Fibroblast of villous mesenchyme (primary cell): ENCODE measurements at places on chromosomes 13 and 19.
A peak's percentile ranks its signal among the peaks of the same experiment; 100 is the strongest.

DNA sequence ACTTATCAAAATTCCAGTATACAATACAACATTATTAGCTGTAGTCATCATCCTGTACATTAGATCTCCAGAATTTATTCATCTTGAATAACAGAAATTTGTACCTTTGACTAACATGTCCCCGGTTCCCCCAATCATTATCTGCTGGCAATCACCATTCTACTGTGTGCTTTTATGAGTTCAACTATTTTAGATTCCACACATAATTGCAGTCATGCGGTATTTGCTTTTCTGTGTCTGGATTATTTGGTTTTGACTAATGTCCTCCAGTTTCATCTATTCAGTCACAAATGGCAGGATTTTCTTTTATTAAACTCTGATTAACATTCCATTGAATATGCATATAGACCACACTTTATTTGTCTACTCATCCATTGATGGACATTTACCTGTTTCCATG is 530.7 kb upstream of the SLITRK1 start:
- no peak for DNase-seq

DNA sequence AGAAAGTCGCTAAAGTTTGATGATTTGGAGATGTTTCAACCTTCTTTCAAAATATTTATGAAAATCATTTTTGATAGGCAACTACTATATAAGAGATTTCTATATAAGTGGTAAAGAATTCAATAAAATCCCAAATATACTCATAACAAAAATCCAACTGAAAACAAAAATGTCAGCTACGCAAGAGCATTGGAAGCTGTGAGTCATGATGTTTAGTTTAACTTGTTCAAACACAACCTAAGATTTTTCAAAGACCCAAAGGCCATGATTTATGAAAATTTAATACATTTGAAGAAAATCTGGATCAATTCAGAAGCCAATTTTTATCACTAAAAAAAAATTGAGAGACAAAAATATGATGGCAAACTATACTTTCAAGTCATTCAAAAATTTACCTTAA is 226.6 kb downstream of the MZT1 start:
- no peak for DNase-seq

- peak; percentile 30 for DNase-seq
Observed at GRCh38 chr19:14413693-14414181, 5.4 kb downstream of the DDX39A start.

- no peak for DNase-seq
Observed at GRCh38 chr19:6260912-6261650, 18.7 kb downstream of the MLLT1 start.

- no peak for DNase-seq
Observed at GRCh38 chr19:30118221-30118620, 176.2 kb downstream of the URI1 start.

DNA sequence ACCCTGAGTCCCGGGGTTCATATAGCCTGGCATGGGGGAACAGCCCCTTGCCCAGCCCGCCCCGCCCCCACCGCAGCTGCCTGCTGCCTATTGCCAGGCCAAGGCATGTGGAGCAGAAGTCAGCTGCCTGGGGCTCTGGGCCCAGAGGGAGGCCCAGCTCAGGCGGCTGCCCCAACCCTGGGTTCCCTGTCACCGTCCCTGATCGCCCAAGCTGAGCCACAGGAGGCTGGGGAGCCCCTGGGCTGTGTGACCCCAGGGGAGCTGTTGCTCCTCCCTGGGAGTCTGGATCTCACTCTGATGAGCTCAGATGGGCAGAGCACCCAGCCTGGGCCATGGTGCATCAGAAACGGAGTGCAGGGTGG is 1.4 kb downstream of the PLIN4 start:
- DNase-seq = no peak

GRCh38 chr19:1028062-1028926 is 1.9 kb downstream of the CNN2 start:
- peak; percentile 98 for DNase-seq

DNA sequence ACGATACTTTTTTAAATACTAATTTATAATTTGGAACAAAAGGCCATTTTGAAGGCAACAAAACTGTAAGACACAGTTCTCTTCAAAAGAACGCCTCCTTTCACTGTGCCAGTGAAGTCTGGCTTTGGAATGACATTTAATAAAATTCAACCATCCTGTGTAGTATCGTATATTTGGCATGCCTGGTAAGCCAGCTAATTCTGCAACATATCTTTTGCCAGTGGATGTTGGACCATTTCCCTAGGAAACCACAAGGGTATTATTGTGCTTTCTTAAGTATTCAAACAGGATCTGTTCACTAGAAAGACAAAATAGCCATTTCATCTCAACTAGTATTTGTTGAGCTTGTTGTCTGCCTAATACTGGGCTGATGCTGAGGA is 111.6 kb downstream of the RGCC start:
- peak; percentile 59 for DNase-seq

- DNase-seq = peak; percentile 85
Observed at GRCh38 chr13:107351305-107351704, 783.4 kb upstream of the ARGLU1 start.

- DNase-seq = no peak
Observed at GRCh38 chr13:83929157-83929556, 46.9 kb upstream of the SLITRK1 start.

DNA sequence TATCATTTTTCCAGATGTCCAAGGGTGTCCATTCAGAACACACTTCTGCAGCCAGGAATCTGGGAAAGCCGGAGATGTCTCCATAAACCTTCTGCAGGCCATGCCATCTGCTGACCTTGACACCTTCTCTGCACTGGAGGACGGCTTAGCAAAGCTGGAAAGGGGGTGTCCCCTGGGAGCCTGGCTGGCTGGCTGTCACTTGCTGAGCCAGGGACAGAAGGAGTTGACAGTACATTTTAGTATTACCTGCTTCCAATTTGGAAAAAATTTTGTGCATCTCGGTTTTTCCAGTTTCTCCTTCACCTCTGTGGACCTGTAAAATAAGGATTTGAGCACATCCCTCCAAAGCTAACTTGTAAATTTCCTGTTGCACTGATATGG is 8.1 kb upstream of the CHST8 start:
- DNase-seq = no peak

DNA sequence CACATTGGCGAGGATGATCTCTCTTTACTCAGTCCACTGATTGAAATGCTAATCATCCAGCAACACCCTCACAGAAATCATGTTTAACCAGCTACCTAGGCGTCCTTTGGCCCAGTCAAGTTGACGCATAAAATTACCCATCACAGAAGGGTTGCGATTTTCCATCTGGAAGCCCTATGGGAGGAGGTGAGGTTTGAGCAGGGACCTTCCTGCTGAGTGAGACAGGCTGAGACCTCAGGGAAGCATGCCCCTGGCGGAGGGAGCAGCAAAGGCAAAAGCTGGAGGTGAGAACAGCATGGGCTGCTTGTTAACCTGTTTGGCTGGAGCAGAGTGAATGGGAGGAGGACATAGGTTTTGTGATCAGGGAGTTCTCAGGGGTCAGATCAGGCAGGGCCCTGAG is 7.3 kb downstream of the TTC9B start:
- DNase-seq = no peak

GRCh38 chr13:107860284-107860683 is 355.1 kb downstream of the LIG4 start:
- no peak for DNase-seq

GRCh38 chr13:108594153-108594552 is 35.3 kb upstream of the MYO16 start:
- DNase-seq = no peak

DNA sequence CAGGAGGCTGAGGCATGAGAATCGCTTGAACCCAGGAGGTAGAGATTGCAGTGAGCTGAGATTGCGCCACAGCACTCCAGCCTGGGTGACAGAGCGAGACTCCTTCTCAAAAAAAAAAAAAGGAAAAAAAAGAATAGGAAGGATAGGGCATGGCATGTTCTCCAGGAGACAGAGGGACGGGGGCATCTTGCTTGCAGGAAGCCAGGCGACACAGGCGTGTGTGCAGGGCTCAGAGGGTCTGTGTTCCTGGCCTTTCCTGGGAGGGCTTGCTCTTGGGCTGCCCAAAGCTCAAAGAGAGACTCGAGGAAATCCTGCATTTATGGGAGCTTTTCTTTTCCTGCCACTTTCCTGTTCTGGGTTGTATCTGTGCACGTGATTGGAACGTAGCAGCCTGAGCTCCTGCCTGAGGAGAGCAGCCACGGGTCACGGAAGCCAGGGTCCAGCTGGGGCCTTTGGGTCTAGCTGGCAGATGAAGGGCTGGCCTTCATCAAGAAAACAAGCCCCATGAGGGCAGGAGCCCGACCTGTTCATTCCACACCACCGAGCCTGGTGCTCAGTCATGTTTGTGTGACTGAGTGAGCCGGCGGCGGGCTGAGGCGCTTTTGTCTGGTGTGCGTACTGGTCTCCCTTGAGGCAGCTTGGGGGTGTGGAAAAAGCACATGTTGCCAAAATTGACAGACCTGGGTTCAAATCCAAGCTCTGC is 44.5 kb downstream of the CAPN12 start:
- DNase-seq = no peak

GRCh38 chr19:30069535-30070197 is 127.6 kb downstream of the URI1 start:
- DNase-seq = no peak

DNA sequence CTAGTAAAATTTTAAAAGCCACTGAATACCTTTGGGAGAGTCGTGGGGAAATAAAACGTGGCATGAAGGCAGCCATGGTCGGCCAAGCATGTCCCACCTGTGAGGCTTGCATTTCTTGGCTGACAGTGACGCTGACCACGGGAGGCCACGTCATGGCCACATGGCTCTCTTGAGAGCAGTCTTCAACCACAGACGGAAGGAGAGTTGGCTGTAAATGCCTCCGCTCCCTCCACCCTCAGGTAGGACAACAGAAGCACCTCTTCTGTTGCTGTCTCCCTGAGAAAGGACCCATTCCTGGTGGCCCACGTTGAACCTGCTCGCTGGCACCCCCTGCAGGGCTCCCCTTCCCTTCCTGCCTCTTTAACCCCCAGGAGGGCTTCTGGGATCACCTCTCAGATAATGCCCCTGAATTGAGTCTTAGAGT is 10.6 kb upstream of the LRRC25 start:
- no peak for DNase-seq

DNA sequence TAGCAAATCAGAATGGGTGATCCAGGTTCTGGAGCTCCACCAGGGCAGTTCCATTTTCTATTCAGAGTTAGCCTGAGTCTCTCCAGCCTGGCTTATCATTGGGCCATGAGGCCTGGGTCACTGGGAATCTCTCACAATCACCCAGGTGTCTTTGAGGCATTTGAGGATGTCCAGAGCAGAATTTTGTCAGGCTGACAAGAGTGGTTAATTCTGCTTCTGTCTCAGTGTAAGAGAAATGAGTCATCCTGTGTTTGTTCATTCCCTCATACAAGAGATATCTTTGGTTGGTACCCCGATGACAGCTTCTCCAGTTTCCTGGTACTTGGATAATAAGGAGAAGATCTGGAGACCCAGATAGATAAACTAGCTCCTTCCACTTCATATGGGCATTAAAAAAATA is 10.4 kb downstream of the ZNF93 start:
- DNase-seq = peak; percentile 72
